ENCODE measurements at places on chromosomes 2 and 18.

DNA sequence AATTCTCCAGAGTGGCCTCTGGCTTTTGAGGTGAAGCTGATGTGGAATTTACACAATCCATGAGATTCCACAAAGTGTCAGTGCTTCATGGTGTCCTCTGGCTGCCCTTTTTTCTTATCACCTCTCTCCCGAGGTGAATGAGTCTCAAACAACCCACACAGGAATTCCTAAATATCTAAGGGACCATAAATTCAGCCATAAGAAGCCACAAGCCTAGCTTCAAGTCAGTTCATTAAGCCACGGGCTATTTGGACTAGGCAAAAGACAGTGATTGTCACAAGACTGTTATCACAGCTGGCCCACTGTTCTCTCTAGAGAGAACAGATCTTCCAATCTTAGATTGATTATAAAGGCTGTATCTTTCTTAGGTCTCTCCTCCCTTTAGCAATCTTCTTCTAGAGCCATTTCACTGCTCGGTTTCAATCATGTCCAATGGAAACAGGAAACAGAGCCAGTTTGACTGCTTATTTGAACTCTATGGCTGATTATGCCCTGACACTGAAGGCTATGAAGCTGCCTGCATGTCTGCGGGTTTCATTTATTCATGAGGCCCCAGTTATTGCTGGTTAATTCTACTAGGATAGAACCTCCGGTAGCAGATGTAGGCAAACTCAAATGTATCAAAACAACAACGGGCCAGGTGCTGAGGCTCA, 4.1 kb downstream of the NEMP2 start:
- no peak for DNase-seq

DNA sequence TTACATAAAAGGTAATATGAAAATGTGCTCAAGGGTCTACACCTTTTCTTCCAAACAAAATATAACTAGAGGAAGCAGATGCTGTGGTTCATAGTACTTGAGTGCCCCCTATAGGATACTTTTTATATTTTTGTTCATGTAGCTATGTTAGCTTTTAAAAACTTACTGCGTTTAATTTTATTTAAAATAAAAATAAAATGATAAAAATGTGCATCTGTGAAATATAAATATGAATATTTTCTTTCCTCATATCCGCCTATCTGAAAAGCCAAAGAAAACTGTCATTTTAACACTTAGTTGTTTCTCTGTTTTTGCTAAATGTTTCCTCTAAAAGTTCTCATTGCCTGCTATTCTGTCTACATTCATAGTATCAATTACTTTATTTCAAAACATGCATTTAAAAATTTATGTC, 9.6 kb upstream of the LRP1B start:
- DNase-seq: no peak

DNA sequence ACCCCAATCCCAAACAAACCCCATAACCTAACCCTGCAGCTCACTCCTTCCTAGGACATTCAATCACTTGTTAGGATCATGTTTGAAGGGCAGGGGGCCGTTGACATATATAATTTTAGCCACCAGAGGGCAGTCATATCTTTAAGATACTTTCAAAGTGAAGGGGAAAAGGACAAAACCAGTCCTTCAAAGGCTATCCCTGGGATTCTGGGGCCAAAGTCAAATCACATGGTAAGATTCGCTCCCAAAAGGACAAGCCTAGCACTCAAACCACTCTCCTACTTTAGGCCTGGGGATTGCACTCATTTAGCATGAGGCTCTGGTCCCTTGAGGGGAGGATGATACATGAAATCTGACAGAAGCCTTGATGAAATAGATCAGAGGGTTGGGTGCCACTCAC, 44.6 kb downstream of the HAUS1 start:
- peak; percentile 29 for DNase-seq

DNA sequence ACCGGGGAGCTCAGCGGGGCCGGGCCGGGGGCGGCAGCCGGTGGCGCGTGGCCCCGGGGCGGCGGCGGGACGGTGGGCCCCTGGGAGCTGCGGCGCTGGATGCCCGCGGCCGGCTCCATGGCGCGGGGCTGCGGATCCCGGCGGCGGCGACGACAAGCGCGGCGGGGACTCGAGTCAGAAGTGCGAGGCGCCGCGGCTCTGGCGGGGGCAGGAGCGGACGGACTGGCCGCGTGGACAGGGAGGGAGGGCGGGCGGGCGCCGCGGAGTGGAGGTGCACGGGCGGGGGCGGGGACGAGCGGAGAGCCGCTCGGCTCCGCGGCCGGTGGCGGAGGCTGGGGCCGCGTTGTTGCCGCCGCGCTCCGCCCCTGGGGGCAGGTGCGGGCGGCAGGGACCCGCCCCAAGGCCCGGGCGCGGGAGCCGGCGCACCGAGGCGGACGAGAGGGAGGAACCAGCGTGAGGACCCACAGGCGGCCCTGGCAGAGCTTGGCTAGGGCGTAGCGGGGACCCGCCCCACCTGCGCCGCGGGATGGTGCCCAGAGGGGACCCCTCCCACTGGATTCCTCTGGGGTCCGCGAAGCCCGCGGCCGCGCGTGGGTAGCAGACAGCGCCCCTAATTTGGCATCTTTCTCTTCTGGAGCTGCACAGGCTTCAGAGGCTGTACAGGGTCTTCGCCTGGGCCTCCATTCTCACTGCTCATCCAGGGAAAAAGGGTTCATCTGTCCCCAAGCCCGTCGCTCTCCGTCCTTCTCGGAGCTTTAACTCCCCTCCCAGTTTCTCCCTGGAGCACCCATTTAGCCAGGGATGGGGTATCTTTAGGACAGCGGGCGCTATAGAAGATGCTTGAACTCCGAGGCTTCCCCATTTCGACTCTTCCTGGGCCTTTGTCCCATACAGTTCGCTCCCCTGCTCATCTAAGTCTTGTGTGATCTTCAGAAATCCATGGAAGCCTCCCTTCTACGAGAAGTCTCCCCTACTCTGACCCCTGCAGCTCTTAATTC, at the start of gene TMEM163:
Gene TMEM163, minus strand, starts transcription at position 184 of the 998 bp plus-strand sequence.
- no peak for DNase-seq

DNA sequence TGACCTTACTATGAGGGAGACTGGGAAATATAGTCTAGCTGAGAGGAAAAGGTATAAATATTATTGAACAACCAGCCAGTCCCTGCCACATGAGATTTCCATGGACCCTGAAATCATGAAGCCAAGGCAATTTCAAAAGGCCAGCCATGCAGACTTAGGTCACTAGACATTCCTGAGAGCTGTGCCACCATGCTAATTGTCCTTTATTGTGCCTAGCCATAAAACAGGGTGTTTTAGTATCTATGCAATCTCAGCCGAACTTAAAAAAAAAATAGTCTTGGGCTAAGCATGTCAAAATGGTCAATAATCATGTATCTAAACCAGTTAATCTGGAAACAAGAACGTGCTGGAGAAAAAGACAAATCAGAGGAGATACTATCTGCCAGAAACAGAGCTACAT, 269.5 kb downstream of the LNPK start:
- no peak for DNase-seq

GRCh38 chr2:203444738-203445137, 90.4 kb downstream of the RAPH1 start:
- DNase-seq: no peak

GRCh38 chr2:241619597-241620418, 17.1 kb downstream of the THAP4 start:
- DNase-seq: no peak

DNA sequence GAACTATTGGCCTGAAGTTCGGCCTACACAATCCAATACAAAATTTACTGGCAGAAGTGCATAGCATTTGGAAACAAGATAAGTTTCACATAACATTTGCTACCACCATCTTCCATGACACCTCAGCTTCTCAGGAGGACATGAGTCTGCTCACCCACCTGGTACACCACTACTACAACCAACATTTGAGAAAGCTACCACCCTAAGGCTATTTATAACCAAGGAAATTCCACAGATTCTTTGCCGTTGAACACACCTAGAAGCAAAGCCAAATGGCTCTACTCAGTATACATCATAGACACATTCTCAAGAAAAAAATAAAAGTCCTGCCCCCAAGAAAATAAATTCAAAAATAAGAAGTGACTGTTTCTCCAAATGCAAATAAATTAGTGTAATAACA, 145.3 kb downstream of the SPAG16 start:
- DNase-seq: no peak

DNA sequence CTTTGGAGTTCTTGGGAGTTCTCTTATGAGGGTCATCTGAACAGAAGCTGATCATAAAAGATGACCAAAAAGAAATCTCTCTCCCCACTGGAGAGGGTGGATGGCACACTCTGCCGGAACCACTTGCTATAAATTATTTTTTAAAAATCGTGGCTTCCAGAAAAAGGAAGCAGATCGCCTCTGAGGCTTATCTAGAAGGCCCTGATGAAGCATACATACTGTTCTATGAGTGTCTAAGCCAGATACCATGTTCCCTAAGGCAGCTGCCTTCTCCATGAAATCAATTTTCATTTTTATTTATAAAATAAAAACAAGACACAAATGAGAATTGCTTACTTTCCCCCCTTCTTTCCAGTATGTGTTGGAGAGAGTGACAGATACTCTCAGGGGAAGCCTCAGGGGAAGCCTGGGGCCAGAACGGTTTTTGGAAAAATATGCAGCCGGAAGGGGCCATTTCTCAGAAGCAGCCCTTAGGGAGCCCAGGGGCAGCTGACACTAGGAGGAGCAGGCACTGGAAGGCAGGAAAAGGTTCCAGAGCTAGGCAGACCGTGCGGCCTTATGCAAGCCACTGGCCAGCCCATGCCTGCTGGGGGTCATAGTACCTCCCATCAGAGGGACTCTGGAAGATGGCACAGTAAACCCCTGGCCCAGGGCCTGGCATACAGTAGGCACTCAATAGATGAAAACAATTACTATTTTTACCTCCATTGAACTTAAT, 130.6 kb downstream of the CABLES1 start:
- no peak for DNase-seq

GRCh38 chr2:15588329-15588919, 3.2 kb upstream of the DDX1 start:
- peak; percentile 45 for DNase-seq
